ENCODE measurements at places on chromosomes 12 and 14.
A peak's percentile ranks its signal among the peaks of the same experiment; 100 is the strongest.

DNA sequence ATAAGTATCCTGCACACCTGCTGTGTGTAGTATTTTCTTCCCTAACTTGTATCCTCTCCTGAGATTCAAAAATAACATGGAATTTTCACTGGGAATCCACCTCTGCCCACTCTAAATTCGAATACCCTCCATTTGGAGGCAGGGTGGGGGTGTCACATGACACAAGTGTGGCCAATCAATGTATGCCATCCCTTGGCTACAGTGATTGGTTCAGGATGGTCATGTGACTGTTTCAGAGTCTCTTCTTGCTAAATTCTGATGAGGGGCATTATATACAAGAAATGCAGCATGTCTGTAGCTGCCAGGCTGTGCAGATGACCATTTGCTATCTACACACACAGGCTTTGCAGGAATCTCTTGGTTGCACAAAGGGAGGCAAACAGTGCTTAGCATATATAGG lies 86.8 kb upstream of the TMEM132C start:
- DNase-seq, result no peak

DNA sequence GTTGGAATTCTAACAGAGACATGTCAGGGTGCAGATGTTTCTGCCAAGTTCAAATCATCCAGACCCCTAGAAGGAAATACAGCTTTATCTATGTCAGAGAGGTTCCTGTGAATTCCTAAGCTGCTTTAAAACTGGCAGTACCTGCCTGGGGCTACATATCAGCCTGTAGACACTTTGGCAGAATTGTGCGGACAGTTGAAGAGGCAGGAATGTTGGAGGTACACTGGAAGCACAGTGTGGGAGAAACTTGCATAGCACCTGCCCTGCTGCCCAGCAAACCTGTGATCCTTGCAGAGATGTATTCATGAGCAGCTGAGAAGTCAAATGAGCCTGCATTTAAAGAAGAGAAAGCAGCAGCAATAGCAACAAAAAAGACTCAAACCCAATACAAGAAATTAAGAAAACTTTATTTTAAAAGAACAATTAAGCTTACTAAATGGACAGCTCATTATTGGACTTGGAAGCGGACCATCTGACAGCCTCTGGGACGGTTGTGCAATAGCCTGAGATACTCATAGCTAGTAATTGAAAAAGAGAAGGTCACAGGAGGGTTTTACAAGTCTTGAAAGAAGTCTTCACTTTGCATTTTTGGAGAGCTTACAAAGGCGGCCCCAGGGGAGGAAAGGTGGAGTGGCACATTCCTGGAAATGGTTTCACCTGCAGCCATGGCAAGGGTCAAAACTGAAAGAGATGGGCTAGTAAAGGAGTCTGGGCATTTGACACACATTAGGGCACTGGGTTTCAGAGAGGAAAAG lies 280.9 kb upstream of the FLRT2 start:
- peak; percentile 66 for DNase-seq

DNA sequence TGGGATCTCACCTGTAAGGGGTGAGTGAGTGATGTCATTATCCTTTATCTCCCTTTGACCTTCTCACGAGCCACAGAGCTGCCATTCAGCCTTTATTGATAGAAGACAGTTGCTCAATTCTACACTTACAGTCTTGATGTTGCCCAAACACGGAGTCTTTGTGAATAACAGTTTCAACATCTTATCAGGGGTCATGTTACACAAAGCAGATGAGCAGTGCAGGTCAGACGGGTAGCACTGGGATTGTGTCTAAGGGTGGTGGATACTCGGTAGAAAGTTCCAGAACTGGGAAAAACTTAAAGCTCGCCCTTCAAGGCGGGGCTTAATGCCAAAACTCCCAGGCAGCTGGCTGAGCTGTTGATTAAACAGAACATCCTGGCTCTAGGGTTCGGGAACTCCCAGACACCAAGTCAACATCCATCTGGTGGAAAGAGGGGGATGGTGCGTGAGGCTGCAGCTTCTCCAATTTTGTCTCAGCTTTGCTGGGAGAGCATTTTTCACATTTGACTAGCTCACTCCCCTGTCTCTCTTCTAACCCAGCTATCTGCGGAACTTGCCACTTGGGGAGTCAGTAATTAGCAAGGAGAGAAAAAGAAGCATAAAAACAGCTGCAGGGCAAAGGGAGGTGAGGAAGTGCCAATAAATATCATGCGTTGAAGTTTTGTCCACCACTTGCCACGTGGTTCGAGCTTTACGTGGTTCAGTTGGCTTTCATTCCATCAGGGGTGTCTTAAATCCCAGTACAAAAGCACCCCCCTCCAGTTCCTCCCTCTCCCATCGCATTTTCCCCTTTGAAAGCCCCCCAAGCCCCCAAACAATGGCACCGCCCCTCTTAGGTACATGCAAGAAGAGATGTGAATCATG lies 31.0 kb downstream of the FOXN4 start:
- no peak for DNase-seq

DNA sequence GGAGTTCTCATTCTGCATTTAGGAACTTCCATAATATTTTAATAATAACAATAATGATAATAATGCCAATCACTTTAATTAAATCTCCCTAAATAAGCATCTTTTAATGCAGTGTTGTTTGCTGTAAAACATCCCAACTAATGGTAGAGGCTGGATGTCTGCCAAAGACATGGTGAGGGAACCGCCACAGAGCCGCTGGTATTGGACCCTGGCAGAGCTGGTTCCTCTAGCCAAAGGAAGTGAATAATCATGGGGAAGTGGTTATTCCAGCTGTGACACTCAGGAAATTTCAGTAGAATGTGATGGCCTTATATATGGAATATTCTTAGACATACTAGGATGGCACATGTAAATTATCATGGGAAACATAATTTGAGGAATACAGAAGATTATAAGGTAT lies 483.3 kb downstream of the ZFP36L1 start:
- DNase-seq, result no peak

DNA sequence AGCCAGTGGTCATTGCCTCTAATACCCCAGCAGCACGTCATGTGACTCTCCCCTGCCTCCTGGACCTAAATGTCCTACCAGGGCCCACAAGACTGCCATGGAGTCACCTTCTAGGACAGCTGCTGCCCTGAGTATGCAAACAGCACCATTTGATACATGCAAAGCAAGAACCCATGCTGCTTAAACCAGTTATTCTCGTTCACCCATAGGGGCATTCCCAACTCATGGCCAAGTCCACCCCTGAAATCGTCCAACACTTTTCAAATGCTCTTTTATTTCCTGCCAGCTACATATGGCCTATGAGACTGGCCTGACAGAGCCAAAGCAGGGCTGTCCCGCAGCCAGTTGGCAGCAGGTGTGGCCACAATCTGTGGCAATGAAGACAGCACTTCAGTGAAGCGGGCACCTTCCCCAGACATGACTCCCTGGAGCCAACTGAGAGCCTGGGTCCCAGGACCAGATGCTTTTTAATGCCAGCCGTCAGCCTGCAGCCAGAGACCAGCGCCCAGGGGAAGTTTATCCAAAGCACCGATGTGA lies 99.9 kb downstream of the BCAT1 start:
- no peak for DNase-seq

DNA sequence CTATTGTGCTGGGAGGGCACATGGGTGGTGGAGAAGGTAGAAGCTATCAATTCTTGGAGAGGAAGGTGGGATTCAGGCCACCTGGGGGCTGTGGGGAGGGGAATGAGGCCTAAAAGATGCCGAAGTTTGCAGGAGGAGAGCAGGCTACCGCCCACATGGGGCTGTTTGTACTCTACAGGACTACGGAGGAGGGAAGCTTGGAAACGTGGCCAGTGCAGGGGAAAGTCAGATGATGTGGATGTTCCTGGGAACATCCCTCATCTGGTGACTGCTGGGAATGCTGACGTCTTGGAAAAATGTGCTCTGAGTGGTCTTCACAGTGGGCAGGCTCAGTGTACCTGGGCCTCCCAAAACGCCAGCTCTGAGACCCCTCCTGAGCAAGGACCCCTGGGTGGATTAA lies 78.5 kb downstream of the TNFAIP2 start:
- DNase-seq, result no peak

GRCh38 chr12:49622501-49623141 lies 740 bp upstream of the PRPF40B start:
- no peak for DNase-seq

GRCh38 chr12:107329569-107330324 lies 236.4 kb upstream of the CRY1 start:
- no peak for DNase-seq

DNA sequence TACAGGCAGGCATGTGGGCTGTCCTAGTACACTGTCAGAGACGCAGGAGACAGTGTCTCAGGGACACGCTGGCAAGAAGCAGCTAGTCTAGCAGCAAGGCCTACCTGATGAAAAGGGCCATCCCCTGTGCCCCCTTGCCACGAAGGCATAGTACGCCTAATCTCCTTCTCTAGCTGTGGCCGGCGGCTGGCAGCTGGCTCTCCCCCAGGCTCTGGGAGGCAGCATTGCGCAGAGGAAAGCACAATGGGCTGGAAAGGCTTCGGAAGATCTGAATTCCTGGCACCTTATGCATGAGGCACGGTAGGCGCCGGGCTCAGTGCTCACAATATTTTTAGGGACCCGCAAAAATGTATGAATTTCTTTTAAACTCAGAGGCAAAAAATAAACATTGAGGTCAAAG lies 16.0 kb upstream of the PLEKHH1 start:
- DNase-seq, result peak; percentile 36

GRCh38 chr12:47102406-47102805 lies 22.6 kb upstream of the AMIGO2 start:
- no peak for DNase-seq

GRCh38 chr12:96131230-96131788 lies 62.9 kb upstream of the ELK3 start:
- DNase-seq, result peak; percentile 77

DNA sequence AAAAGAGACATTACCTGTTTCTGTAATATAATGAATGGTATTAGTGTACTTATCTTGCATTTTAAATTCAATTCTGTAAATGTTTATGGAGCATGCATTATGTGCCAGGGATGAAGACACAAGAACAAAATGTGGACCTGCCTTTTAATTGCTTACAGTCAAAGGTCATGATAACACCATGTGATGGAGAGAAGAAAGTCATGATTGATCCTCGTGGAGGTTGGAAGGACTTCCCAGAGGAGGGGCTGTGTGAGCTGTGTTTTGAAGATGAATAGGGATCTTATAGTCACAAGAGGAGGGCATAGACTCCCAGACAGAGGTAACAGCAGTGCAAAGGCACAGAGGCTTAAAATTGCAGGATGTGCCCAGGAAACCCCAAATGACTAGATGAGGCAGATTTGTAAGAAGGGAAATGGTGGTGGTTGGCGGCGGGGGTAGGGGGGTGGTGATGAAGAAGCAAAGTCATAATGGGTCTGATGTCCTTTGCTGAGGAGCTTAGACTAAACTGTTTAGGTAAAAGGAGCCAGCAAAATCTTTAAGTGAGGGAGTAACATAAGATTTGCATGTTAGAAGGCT lies 151.5 kb downstream of the PRKCH start:
- DNase-seq, result no peak

GRCh38 chr14:90040411-90040810 lies 21.4 kb upstream of the KCNK13 start:
- DNase-seq, result no peak

- DNase-seq, result peak; percentile 73
Observed at GRCh38 chr14:77076113-77076631, 21.9 kb upstream of the CIPC start.

- no peak for DNase-seq
Observed at GRCh38 chr14:69886453-69887242, 7.4 kb downstream of the SMOC1 start.

- no peak for DNase-seq
Observed at GRCh38 chr12:24960222-24960855, 11.4 kb upstream of the BCAT1 start.

DNA sequence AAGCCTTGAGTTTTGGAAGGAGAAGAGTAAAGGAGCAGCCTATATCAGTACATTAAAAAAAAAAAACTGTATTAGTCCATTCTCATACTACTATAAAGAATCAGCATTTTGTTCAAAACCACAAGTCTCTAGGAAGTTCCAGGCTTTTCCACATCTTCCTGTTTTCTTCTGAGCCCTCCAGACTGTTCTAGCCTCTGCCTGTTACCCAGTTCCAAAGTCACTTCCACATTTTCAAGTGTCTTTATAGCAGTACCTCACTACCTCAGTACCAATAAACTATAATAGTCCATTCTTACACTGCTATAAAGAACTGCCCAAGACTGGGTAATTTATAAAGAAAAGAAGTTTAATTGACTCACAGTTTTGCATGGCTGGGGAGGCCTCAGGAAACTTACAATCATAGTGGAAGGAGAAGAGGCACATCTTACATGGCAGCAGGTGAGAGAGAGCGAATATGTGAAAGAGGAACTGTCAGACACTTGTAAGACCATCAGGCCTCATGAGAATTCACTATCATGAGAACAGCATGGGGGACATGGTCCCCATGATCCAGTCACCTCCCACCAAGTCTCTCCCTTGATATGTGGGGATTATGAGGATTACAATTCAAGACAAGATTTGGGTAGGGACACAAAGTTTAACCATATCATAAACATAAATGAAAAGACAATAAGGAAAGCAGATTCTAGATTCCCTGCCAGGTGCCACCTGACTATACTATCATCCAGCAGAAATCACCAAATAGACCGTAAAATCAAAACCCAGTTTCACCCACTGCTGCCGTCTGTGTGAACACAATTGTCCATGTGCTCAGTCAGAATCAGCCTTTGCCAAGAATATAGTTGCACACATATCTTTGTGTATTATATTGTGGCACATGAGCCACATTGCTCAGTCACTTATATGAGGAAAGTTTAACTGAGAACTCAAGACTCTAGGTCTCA lies 27.8 kb downstream of the TOGARAM1 start:
- no peak for DNase-seq

DNA sequence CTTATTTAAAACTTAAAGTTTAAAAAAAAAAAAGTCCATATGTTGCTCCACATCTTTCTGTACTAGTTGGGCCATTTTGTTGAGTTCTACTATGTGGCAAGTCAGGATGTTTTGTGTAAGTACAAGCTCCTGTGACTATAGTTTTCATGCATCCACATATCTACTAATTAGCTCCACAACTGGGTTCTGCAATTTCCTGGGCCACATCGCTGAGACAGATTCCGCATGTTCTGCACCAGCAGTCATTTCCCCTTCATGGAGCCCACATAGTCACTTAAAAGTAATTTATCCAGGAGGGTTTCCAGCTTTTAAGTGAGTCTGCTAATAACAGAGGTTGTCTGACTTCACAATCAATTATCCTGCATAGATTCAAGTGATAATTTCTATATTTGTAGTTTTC lies 461.4 kb downstream of the ZFP36L1 start:
- no peak for DNase-seq

GRCh38 chr14:23055147-23055550 lies 2.2 kb downstream of the CDH24 start:
- DNase-seq, result no peak

- DNase-seq, result no peak
Observed at GRCh38 chr12:120698665-120699064, 11.6 kb upstream of the UNC119B start.
